HT-29 (cell line): ENCODE measurements at places on chromosomes 3 and 15.

DNA sequence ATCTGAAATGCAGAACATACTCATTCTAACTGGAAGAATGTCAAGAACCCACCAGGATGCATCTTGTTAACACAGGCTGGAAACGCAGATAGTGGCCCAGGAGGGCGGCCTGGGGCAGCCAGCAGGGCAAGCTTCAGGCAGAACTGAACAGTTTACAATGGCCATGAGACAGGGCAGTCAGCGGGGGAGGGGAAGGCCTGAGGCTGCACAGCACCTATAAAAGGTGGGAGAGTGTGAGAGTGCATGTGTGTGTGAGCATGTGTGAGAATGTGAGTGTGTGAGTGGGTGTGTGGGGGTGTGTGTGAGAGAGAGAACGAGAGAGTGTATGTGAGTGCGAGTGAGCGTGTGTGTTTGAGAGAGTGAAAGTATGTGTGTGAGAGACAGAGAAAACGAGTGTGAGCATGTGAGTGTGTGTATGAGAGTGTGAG, 26.8 kb upstream of the SLCO2A1 start:
- no peak for DNase-seq

- DNase-seq = no peak
Observed at GRCh38 chr3:184489268-184489841, 72.2 kb upstream of the EPHB3 start.

DNA sequence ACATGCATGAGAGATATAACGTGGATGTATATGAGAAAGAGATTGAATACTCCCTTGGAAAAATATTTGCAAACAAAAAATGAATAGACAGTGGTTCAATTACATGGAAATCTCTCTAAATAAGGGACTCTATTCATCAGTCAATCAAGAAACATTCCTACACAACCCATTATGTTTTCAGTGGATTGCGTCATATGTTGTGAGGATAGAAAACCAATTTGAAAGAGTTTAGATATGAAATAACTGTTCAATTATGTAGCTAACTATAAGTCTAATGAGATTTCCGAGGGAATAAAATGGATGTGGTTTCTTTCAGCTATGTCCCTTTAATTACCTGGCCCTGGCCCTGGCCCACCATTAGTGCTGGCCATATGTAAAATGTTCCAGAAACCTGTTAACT, 86.7 kb upstream of the TMCO5A start:
- DNase-seq = no peak

DNA sequence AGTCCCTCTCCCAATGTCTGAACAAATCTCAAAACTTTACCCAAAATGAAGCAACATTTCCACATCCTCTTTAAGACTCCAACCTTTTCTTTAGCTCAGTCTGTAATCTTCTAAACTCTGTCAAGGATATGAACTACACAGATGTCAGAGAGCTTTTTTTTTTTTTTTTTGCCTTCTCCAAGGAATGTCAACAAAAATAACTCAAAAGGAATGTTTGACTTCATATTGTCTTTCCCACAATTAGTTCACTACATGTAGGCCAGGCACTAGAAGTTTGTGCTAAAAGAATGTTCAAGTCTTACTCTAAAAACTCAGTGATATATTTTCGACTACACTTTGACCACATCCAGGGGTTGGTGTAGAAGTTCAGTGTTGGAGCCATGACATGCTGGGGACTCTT, 37.1 kb downstream of the ADAMTS9 start:
- DNase-seq = no peak

DNA sequence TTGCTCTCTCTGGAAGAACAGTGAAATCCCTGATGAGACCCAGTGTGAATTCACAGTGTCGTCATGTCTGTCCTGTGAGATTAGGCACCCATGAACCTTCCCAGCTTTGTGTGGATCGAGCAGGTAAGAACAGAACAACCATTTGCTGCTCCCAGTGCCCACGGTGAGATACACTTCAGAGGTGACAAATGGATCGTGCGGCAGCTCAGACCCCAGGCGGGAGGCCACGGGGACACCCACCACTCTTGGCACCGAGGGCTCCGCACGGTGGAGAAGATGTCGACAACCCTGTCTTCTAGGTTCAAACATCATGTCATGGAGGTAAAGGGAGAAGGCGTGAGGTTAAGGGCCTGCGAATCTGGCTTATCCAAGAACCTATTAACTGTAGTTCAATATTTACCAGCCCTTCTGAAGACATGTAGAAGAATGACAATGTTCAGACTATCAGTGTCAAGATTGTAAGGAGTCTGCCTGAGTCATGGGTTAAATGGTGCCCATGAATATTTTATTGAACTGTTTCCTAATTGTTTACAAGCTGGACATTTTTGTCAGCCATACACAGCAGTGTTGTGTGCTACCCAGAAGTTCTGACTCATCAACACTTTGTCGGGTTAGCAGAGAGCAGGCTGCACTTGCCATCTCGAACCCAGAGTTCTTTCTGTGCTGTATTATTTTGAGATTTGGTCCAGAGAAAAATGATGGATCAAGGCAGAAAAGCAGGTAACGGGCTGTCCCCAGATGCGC, 15.5 kb upstream of the PCSK6 start:
- DNase-seq = no peak

DNA sequence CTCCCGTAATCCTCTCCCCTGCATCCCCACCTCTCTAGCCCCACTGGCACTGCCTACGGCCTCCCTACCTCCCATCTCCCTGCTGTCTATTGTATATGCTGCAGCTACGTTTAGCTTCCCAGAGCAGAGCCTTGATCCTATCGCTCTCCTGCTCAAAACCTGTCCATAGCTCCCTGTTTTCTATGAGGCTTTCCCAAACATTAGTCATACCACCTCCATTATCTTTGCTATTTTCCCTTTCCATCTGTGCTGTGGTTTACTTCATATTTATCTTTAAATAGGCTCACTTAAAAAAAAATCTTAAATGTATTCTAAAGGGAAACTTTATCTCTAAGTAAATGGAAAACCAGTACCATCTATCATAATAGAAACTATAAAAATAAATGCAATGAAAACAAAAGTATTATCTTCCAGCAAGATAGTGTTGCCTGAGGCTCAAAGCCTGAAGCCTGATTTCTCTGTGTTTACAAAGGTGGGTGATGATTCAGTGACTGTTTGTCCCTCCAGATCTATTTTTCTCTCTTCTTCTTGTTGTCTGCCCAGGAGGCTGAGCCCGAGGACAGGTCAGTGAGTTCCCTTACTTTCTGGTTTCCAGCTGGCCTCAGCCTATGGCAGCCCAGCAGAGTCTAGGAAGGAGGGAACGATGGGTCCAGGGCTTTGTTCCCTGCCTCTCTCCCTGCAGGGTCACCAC, 397.1 kb upstream of the CFAP20DC start:
- DNase-seq = no peak

GRCh38 chr3:66115858-66116654, 77.3 kb upstream of the MAGI1 start:
- peak; percentile 54 for DNase-seq

DNA sequence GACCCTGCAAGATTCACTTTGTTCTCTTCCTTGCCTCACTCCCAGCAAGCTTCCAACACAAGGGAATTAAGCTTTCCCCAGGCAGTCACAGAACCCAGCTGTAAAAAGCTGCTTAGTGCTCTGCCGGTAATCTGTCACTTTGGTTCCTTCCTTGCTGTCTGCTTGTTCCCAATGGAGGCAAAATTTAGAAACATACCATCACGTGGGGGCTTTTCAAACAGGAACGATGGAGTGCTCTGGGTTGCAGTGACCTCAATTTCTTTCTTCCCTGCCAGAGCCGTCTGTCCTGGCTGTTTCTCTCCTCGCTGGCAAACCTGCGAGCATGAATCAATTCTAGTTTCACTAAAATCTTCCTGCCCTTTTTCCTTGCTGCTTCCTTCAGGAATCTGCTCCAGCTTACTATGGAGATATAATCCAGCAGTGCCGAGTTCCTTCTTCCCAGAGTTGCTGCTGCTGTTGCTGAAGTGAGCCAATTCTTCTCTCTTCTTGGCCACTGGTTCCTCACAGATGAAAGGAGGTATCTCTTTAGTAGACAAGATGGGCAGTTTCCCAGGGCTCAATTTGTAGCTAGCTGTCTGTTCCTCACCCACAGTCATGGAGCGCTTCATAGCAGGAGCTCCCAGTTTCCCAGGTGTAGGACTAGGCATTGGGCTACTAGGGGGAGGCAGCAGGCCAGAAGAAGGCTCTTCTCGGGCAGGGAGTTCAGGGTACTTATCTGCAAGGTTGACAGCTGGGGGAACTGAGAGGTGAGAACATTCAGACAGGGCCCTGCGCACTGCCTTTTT, 88.1 kb downstream of the DHX30 start:
- DNase-seq = no peak

- DNase-seq = no peak
Observed at GRCh38 chr3:40130721-40131120, 178.8 kb upstream of the EIF1B start.

GRCh38 chr3:55605443-55606236, 118.5 kb upstream of the WNT5A start:
- no peak for DNase-seq

- no peak for DNase-seq
Observed at GRCh38 chr3:36991147-36991546, 1.8 kb downstream of the EPM2AIP1 start.

- DNase-seq = no peak
Observed at GRCh38 chr3:134934933-134935332, 139.9 kb downstream of the EPHB1 start.

GRCh38 chr15:77126529-77127326, 55.8 kb upstream of the TSPAN3 start:
- DNase-seq = no peak

GRCh38 chr3:42191443-42191747, 74.6 kb downstream of the CCK start:
- DNase-seq = no peak

DNA sequence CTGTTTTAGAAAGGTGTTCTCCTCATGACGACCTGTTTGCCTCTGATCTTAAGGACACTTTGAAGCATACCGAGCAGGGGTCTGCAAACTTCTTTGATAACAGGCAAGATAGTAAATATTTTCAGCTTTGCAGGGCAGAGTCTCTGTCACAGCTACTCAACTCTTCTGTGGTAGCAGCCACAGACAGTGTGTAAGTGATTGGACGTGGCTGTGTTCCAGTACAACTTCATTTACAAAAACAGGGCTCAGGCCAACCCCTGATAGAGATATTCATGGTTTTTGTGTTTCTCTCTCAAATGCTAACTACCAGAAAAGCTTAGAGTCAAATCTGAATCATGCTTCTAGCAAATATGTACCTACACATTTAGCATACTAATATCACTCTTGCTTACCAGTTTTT, 51.5 kb downstream of the TGFBR2 start:
- DNase-seq = no peak

DNA sequence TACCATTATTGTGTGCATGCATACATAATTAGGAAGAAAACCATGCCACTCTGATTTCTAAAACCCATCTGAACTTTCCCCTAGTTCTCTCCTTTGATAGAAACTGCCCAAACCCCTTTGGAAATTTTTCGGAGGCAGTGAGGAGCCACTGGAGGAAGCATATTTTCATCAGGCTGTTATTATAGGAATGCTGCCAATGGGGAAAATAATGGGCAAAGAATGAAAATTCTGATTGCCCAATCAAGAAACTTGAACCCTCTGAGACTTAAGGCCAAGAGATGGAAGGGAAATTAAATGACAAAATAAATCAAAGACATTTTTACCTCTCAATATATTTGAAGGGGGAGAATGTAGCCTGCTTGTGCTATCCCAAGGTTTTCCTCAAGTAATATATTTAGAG, 376.0 kb upstream of the PDZRN3 start:
- DNase-seq = no peak

GRCh38 chr3:43296565-43296964, 10.2 kb downstream of the SNRK start:
- no peak for DNase-seq

GRCh38 chr15:29708519-29708918, 113.7 kb downstream of the TJP1 start:
- DNase-seq = no peak

- no peak for DNase-seq
Observed at GRCh38 chr3:194005930-194006501, 129.9 kb upstream of the HES1 start.
